Cardiac muscle cell (in vitro differentiated cells and primary cell): ENCODE measurements at places on chromosomes 1 and 21. TPM values are rescaled to one million over a fixed set of nuclear protein-coding genes. Genes with fewer than 3 reads are reported as not detected.

- H3K4me3 ChIP-seq: no peak overlapping the region
- H3K4me1 ChIP-seq: peaks cover 6% of the 10 kb centered on the region
- no peak overlapping the region for H3K27ac ChIP-seq
- H3K27me3 ChIP-seq: no peaks in the 10 kb centered on the region
Measured at GRCh38 chr1:199177241-199177640, 538.4 kb downstream of the PTPRC start.

- peaks cover 22% of the 10 kb centered on the region for H3K4me1 ChIP-seq
- H3K36me3 ChIP-seq: no peaks in the 10 kb centered on the region
- DNase-seq: no peak
- no peak overlapping the region for H3K4me3 ChIP-seq
Measured at GRCh38 chr1:116668277-116668676, 744 bp upstream of the IGSF3 start.

DNA sequence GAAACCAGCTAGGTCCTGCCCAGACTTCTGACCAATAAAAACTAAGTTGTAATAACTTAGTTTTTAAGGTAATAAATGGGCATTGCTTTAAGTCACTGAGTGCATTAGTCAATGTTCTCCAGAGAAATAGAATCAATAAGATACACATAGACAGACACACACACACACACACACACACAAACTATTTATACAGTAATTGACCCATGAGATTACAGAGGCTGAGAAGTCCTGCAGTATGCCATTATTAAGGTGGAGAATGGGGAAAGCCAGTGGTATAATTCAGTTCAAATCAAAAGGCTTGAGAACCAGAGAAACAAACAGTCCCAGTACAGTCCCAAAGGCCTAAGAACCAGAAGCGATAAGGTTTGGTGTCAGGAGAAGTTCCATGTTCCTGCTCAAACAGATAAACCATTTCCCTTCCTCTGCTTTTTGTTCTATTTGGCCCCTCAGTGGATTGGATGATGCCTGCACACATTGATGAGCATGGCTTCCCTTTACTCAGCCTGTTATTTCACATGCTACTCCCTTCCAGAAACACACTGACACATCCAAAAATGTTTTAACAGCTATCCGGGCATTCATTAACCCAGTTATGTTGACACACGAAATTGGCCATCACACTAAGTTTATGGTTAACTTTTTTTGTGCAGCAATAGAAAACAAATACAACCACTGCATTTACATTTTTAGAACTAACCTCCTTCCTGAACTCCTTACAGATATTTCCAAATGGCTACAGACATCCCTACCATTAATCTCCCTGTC, 828.2 kb upstream of the NCAM2 start:
- H3K4me3 ChIP-seq: no peak overlapping the region
- H3K27me3 ChIP-seq: no peaks in the 10 kb centered on the region
- no peak for DNase-seq
- no peaks in the 10 kb centered on the region for H3K4me1 ChIP-seq

DNA sequence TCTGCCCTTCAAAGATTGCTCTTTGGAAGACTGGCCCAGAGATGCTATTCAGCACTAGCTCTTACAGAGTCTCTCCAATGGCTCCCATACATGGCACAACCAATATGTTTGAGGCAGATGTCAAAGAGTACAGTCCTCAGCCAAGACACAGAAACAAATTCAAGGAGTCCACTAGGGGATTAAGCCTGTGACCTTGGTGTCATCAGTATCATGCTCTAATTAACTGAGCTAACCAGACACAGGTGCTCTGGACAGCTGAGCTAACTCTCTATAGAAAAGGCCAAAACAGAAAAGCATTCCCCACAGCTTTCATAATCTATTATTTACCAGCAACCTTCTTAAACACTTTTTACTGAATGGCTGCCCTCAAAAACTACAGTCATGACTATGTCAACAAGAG, 666.0 kb upstream of the PLXNA2 start:
- H3K27ac ChIP-seq: no peak overlapping the region
- no peak for DNase-seq
- no peaks in the 10 kb centered on the region for H3K4me1 ChIP-seq
- H3K27me3 ChIP-seq: no peaks in the 10 kb centered on the region

- H3K27ac ChIP-seq: no peak overlapping the region
- H3K4me3 ChIP-seq: no peak overlapping the region
- H3K27me3 ChIP-seq: no peaks in the 10 kb centered on the region
- no peaks in the 10 kb centered on the region for H3K4me1 ChIP-seq
- H3K36me3 ChIP-seq: no peaks in the 10 kb centered on the region
Measured at GRCh38 chr21:29250636-29251035, 48.1 kb upstream of the BACH1 start.

DNA sequence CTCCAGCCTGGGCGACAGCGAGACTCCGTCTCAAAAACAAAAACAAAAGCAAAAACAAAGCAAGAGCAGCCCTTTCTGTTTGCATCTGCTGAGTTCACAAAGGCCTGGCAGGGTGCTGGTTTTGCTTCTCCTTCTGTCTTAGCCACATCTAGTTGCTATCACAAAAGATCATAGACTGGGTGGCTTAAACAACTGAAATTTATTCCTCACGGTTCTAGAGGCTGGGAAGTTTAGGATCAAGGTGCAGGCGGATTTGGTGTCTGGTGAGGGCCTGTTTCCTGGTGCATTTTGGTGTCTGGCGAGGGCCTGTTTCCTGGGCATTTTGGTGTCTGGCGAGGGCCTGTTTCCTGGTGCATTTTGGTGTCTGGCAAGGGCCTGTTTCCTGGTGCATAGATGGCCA, 471.3 kb downstream of the CAMTA1 start:
- H3K36me3 ChIP-seq: no peaks in the 10 kb centered on the region
- no peaks in the 10 kb centered on the region for H3K4me1 ChIP-seq
- no peak overlapping the region for H3K4me3 ChIP-seq
- DNase-seq: no peak

DNA sequence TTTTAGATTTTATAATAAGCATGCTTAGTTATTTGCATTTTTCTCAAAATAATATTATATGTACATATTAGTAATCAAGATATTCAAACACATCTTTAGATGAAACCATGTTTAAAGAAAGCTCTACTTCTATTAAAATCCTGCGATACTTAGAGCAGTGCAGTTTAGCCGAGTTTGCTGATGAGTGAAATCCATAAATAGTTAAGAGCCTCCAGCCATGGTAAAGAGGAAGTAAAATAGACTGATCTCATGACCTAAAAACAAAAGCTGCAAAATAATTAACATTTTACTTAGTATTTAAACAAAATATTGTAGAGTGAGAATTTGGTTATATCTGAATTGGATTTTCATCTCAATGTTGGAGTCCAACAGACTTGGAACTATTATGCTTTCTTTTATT, 147.4 kb upstream of the NRIP1 start:
- no peak overlapping the region for H3K4me3 ChIP-seq
- H3K4me1 ChIP-seq: peaks cover 12% of the 10 kb centered on the region
- H3K27me3 ChIP-seq: no peaks in the 10 kb centered on the region
- DNase-seq: no peak
- no peak overlapping the region for H3K27ac ChIP-seq
- H3K36me3 ChIP-seq: no peaks in the 10 kb centered on the region

DNA sequence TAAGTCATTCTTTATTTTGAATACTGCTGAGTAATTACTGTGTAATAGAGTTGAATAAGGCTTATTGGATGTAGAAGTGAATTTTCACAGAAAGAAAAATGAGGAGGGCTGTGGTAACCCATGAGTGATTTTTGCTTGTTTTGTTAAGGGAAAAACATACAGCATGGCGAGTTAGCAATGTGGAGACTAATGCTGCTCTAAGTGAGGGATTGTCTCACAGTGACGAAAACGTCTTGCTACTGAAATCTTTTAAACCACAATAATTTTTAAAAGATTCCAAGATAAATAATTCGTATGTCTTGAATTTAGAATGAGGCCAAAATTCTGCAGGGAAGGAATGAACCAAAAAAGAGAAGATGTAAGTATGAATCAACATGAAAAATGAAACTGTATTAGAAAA, 16.2 kb upstream of the PLA2G4A start:
- H3K4me1 ChIP-seq: no peaks in the 10 kb centered on the region
- H3K4me3 ChIP-seq: no peak overlapping the region
- no peak overlapping the region for H3K27ac ChIP-seq
- H3K36me3 ChIP-seq: no peaks in the 10 kb centered on the region

DNA sequence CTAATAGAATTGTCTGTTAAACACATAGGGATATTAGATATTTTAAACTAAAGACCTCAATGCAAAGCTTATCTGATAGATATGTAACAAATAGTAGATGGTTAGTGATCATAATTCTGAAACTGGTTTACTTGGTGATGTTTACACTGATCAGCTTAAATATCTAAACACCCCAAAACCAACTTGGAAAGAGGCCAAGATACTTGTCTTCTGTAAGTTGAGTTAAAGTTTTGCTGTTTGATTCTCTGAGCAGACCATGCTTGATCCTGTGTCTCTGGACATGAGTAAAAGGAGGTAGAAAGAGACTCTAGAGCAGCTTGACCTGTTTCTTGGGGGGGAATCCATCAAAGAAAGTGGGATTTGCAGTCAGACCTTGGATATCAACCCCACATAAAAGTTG, 107.5 kb downstream of the NEK7 start:
- no peaks in the 10 kb centered on the region for H3K27me3 ChIP-seq
- H3K27ac ChIP-seq: peak overlapping the region; percentile 95
- DNase-seq: no peak
- H3K36me3 ChIP-seq: no peaks in the 10 kb centered on the region

- peaks cover 4% of the 10 kb centered on the region for H3K36me3 ChIP-seq
- H3K27me3 ChIP-seq: no peaks in the 10 kb centered on the region
- H3K27ac ChIP-seq: no peak overlapping the region
- H3K4me3 ChIP-seq: no peak overlapping the region
- H3K4me1 ChIP-seq: no peaks in the 10 kb centered on the region
Measured at GRCh38 chr1:243414152-243414494, 158.3 kb downstream of the SDCCAG8 start.

The CFHR1 gene
- 0.25 TPM in 1 of 2 replicates, not detected in the other for total RNA-seq

The SPRR3 gene
- not detected in 2 replicates for total RNA-seq

- no peak overlapping the region for H3K27ac ChIP-seq
- no peaks in the 10 kb centered on the region for H3K36me3 ChIP-seq
- DNase-seq: no peak
Measured at GRCh38 chr1:181383695-181384094, 99.6 kb upstream of the CACNA1E start.

GRCh38 chr1:189021577-189021976, 1456.1 kb downstream of the BRINP3 start:
- no peak overlapping the region for H3K4me3 ChIP-seq
- no peaks in the 10 kb centered on the region for H3K36me3 ChIP-seq
- DNase-seq: no peak
- H3K27ac ChIP-seq: no peak overlapping the region
- H3K4me1 ChIP-seq: no peaks in the 10 kb centered on the region
- H3K27me3 ChIP-seq: no peaks in the 10 kb centered on the region

GRCh38 chr1:14794906-14795305, 196.4 kb downstream of the KAZN start:
- no peak overlapping the region for H3K27ac ChIP-seq
- no peak for DNase-seq

GRCh38 chr21:22125581-22125980, 1127.4 kb downstream of the NCAM2 start:
- no peak overlapping the region for H3K4me3 ChIP-seq
- no peak for DNase-seq
- no peaks in the 10 kb centered on the region for H3K4me1 ChIP-seq
- H3K27ac ChIP-seq: no peak overlapping the region

- H3K4me3 ChIP-seq: no peak overlapping the region
- H3K27me3 ChIP-seq: no peaks in the 10 kb centered on the region
- H3K36me3 ChIP-seq: no peaks in the 10 kb centered on the region
- DNase-seq: no peak
Measured at GRCh38 chr1:175969231-175969630, 225.8 kb upstream of the TNR start.

The NR1I3 gene
- 0.33 TPM in 1 of 2 replicates, not detected in the other for total RNA-seq

GRCh38 chr1:45721207-45721606, 29.2 kb downstream of the IPP start:
- DNase-seq: peak; percentile 33
- peaks cover 3% of the 10 kb centered on the region for H3K36me3 ChIP-seq
- H3K27me3 ChIP-seq: no peaks in the 10 kb centered on the region

- H3K4me1 ChIP-seq: peaks cover 24% of the 10 kb centered on the region
- peak overlapping the region; percentile 82 for H3K4me3 ChIP-seq
- no peaks in the 10 kb centered on the region for H3K36me3 ChIP-seq
- H3K27me3 ChIP-seq: no peaks in the 10 kb centered on the region
- DNase-seq: peak; percentile 53
Measured at GRCh38 chr1:1889847-1890505, 911 bp downstream of the GNB1 start.

DNA sequence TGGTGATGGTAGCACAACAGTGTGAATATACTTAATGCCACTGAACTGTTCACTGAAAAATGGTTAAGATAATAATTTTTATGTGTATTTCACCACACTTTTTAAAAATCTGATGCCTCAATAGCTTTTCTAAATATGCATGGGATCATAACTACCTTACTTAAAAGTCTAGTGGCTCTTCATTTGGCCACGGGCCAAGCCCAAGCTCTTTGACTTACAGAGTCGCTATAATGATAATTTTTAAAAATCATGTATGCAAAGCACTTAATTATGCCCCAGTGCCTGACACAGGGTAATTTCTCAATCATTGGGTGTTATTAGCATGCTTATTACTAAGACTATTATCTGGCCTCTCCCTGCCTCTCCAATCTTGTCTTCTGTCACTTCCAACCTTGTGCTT, 7.6 kb upstream of the CNN3 start:
- no peaks in the 10 kb centered on the region for H3K36me3 ChIP-seq
- H3K4me1 ChIP-seq: peaks cover 12% of the 10 kb centered on the region
- H3K27ac ChIP-seq: no peak overlapping the region
- no peak for DNase-seq

GRCh38 chr1:5615076-5615475, 377.1 kb downstream of the NPHP4 start:
- no peaks in the 10 kb centered on the region for H3K4me1 ChIP-seq
- no peak overlapping the region for H3K27ac ChIP-seq
- DNase-seq: no peak

The HFM1 gene
- total RNA-seq: 6.3 and 8.3 TPM in 2 replicates

The SMYD3 gene
- total RNA-seq: 47.2 and 48.0 TPM in 2 replicates

- H3K27me3 ChIP-seq: no peaks in the 10 kb centered on the region
- H3K4me3 ChIP-seq: no peak overlapping the region
Measured at GRCh38 chr1:228291906-228292608, 84.2 kb downstream of the OBSCN start.

DNA sequence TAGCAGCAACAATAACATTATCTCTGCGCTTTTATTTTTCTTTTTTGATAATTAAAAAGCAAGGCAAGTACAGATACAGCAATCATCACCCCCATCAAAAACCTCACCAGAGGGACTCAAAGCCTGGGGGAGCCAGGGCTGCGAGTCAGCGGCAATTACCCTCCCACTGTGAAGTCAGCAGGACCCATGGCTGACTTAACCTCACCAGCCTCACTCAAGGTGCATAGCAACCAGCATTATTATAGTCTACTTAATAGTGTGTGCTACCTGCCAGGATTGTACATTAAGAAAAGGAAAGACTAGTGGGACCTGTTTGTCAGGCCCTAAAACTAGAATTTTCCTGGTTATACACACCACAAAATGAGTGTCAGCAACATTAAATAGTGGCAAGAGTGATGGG, 28.9 kb upstream of the SERBP1 start:
- no peaks in the 10 kb centered on the region for H3K36me3 ChIP-seq
- H3K4me3 ChIP-seq: no peak overlapping the region
- H3K27me3 ChIP-seq: no peaks in the 10 kb centered on the region
- DNase-seq: no peak

GRCh38 chr1:208048904-208049303, 138.0 kb upstream of the CD34 start:
- DNase-seq: no peak
- no peaks in the 10 kb centered on the region for H3K27me3 ChIP-seq
- H3K36me3 ChIP-seq: peaks cover 51% of the 10 kb centered on the region
- H3K27ac ChIP-seq: no peak overlapping the region
- H3K4me3 ChIP-seq: no peak overlapping the region

- H3K36me3 ChIP-seq: no peaks in the 10 kb centered on the region
- H3K27ac ChIP-seq: no peak overlapping the region
- peaks cover 62% of the 10 kb centered on the region for H3K27me3 ChIP-seq
- peak; percentile 15 for DNase-seq
- H3K4me3 ChIP-seq: no peak overlapping the region
- H3K4me1 ChIP-seq: no peaks in the 10 kb centered on the region
Measured at GRCh38 chr1:110620686-110621085, 14.5 kb upstream of the KCNA2 start.
